ENCODE measurements at places on chromosomes 4 and X.

GRCh38 chrX:122579526-122579925 lies 604.6 kb upstream of the GRIA3 start:
- no peak for DNase-seq

GRCh38 chr4:27048429-27049238 lies 188.0 kb downstream of the STIM2 start:
- no peak for DNase-seq

DNA sequence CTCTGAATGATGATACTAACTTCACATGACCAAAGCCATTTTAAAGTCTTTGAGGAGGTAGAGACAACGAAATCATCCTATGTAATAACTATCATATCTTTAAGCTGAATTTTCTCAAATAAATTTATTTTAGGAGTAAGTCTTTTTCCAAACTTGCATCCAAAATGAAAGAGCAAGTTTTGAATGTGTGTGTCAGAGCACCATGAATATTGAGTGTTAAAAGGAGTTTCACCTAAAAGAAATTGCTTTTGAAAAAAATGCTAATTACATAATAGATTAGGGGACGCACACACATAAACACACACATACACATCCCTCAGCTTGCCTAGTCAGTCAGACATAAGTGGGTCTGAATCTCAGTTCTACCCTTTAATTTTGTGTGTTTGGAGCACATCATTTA lies 1.9 kb downstream of the ANK2 start:
- no peak for DNase-seq

DNA sequence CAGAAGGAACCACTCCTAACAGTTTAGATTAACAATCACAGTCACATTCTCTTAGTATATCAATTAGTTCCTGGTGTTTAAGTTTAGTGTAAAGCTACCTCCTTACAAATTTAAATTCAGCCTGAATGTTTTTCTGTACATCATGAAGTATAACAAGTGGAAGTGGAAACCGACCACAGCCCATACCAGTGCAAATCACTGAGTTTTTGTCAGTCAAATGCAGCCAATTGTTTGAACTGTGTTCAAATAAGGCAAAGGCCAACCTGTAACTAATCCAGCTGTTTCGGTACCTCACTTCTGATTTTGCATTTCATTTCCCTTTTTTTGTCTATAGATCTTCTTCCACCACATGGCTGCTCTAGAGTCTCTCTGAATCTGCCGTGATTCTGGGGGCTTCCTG lies 1215.3 kb downstream of the PCDH18 start:
- no peak for DNase-seq

DNA sequence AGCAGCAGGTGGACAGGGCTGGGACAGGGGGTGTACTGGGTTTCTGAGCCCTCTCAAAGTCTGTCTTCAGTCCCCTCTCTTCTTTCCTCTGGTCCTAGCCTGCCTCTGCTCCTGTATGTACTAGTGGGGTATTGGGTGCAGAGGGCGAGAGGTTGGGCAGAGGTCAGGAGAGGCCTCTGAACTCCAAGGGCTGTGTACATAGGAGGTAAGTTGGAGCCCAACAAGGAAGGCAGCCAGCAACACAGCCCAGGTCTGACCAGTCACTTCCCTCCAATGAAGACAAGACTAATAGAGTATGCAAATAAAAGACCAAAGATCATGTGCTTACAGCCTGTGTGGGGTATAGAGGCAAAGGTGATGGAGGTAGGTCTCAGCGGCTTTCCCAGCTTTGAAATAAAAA lies at the start of gene PFKFB1:
TSS of gene PFKFB1 (minus strand) at position 90 of the 400 bp plus-strand sequence. CDS start 181 bp downstream, outside the sequence.
- no peak for DNase-seq

DNA sequence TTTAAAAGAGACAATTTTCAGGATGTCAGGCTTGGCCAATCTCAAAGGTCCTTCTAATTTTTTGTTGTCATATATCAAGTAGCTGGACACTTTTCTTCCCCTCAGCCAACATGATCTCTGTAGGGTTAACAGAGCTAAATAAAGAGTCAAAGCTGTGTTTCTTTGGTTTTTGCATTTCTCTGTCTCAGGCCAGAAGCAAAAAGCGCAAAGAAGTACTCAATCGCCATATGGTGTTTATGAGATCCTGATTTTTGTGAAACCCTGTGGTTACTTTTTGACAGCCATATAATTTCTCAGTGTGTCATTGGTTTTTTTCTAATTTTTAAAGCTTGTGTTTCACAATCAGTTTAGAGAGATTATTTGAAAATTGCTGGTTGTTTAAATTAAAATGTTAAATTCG lies 111.9 kb downstream of the MAPK10 start:
- DNase-seq, result no peak

DNA sequence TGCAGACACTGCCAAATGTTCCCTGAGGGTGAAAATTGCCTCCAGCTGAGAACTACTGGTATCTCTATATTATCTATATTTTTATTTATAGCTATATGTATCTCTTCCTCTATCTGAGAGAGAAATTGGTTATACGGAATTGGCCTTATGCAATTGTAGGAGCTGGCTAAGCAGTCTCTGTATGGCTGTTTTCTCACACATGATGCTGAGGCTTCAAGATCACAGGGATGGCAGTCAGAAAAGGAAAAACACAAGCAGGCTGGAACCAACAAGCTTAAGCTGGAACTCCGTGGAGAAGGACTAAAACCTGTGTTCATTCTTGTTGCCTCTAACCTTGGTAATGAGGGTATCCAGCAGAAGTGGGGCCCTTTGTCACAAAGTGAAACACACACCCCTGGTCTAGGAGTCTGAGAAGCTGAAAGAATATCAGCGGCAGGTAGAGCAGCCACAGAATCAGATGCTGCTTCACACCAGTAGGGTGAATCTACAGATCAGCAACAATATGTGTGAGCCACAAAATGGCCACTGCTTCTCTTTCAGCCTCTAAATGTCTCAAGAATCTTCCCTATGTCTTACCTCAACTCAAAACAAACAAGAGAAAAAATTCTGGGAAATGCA lies 166.5 kb upstream of the PPP1R2C start:
- no peak for DNase-seq

DNA sequence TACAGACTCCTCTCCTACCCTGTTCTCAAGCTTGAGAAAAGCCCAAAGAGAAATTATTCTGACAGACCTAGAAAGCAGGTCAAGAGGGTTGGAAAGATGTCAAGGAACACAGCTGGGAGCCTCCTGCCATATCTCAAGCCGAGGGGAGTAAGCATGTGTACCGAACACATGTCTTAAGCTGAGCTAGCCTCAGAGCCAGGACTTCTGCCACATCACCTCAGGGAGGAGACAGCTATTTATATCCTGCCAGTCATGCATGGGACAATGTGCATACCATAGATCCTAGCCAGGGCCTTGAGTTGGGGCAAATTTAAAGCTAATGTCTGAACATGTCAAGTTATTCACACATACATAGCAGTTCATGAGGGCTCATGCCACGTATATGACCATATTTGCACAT lies 11.8 kb downstream of the TMEM31 start:
- no peak for DNase-seq

GRCh38 chrX:17470136-17470535 lies 95.1 kb downstream of the NHS start:
- no peak for DNase-seq

- DNase-seq, result no peak
Measured at GRCh38 chrX:35785075-35785474, 13.1 kb upstream of the MAGEB16 start.

DNA sequence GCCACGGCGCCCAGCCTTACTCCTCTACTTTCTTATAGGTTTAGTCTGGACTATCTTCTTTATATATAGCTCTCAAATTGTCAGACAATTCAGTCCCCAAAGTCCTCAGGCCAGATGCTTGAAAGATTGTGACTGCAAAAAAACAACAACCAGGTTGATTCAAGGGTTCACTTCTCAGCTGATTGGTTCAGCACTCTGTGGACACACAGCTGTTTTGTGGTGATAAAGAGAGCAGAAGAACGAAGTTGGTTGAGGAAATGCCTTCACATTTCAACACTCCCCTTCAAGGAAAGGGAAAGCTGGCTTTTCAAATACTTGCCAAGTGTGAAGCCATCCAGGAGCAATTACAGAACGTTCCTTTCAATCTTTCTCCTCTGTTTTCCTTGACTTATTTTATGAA lies 166.8 kb downstream of the SHROOM3 start:
- DNase-seq, result no peak

GRCh38 chr4:164648849-164649212 lies 105.1 kb upstream of the SMIM31 start:
- no peak for DNase-seq

DNA sequence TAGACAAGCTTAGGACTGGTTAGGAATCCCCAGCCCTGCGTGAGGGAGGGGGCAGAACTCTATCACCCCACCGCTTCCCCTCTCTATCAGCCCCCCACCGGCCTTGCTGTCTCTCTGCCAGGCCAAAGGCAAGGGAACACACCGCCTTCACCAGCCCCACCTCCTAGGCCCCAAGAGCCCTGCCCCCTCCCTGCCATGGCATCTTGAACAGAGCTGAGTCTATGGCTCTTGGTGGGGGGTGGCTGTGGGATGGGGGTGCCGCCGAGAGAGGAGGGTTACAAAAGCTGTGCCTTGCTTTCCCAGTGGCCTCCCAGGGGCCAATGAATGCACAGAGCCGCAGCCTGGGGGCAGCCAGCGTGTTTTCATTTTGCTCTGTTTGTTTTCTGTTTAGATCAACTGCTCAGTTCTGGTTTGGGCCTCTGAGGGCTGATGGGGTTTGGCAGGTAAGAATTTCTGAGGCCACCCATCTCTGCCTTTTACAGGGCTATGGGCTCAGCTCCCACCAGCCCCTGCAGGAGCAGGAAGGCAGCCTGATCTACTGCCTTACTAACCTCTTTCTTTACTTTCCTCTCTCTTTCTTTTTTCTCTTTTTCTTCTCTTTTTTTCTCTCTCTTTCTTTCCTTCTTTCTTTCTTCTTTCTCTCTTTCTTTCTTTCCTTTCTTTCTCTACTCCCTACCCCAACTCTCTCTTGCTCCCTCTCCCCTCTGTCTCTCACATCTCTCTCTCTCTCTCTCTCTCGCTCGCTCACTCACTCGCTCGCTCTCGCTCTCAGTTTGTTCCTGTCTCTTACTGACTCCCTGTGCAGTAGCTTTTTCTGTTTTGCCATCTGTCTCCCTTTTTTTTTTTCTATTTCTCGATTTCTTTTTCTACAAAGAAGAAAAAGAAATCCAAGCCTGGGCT lies 128.3 kb downstream of the PJA1 start:
- no peak for DNase-seq

GRCh38 chr4:183588169-183588675 lies 70.8 kb downstream of the RWDD4 start:
- DNase-seq, result no peak

GRCh38 chr4:122170775-122171174 lies 18.6 kb downstream of the BLTP1 start:
- no peak for DNase-seq

- no peak for DNase-seq
Measured at GRCh38 chr4:62495032-62495431, 1294.9 kb downstream of the ADGRL3 start.

DNA sequence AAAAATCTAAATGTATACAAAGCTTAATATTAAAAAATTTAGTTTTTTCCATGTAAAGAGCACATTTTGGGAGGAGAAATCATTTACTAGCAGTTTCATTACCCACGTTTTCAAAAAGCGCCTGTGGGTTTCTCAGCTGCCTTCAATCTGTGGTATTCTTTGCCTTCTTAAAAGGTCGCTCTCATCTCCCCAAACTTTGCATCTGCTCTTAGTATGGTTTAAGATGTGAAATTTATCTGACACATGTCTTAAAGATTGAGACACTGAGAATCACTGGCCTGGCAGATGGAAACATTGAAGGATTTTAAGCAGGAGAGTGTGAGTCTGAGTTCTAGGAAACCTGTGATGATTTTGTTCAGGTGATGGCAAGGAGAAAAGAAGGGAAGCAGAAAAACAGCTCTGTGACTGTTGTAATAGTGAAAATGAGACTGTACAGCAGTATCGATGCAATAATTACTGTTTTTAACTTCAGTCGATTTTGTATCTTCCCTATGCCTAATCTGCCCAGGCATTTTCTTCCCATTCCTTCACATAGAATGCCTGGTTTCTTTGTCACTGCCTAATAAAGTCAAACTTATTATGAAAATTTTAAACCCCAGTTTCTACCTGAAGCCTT lies 75.9 kb downstream of the PAQR3 start:
- DNase-seq, result no peak

DNA sequence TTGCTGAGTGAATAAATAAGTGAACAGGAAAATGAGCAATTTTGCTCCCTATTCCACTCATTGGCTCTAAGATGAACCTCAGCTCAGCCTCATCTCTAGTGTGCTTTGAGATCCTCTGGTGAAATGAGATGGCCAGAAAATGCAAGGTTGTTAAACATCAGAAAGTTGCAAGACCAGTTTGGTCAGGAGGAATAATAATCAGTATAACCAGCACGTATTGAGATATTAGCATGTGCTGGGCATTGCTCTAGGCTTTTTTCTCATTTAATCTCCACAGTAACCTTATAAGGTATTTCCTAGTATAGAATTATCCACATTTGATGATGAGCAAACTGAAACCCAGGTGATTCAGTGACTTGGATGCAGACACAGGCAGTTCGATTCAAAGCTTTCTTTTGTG lies 110.5 kb upstream of the PAK3 start:
- no peak for DNase-seq

- no peak for DNase-seq
Measured at GRCh38 chrX:2692221-2693112, 1.4 kb downstream of the CD99 start.

GRCh38 chrX:40022421-40022820 lies 75.3 kb downstream of the BCOR start:
- no peak for DNase-seq

- no peak for DNase-seq
Measured at GRCh38 chrX:70592091-70592490, 147.5 kb downstream of the DLG3 start.

- DNase-seq, result no peak
Measured at GRCh38 chr4:79584902-79585301, 176.9 kb upstream of the GK2 start.

- no peak for DNase-seq
Measured at GRCh38 chr4:8818063-8818881, 53.4 kb downstream of the HMX1 start.

DNA sequence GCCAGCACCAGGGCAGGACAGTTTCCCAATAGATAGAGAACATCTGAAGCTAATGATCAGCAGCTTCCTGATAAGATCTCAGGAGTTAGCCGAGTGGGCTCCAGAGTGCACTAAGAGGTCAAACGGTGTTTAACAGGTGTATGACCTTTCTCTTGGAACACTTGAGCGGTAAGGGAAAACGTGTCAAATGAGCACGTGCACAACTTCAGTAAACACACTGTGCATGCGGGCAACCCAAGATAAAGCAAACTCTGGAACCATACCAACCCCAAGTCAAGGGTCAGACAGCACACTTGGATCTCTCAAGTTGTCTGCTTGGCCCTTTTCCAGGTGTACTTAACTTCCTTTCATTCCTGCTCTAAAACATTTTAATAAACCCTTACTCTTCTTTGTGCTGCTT lies 1941.5 kb upstream of the PCDH10 start:
- DNase-seq, result no peak

- no peak for DNase-seq
Measured at GRCh38 chr4:165873298-165874071, 448 bp downstream of the TLL1 start.

DNA sequence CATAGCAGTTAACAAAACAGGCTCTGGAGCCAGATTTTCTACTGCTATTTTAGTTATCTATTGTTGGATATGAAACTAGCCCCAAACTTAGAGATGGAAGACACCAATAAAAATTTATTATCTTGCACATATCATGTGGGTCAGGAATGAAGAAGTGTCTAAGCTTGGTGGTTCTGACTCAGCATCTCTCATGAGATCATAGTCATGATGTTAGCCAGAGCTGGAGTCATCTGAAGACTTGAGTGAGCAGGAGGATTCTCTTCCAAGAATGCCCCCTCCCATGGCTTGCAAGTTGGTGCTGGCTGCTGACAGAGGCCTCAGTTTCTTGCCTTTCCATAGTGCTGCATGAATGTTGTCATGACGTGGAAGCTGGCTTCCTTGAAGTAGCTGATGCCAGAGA lies 68.2 kb upstream of the TAPT1 start:
- DNase-seq, result no peak

- DNase-seq, result no peak
Measured at GRCh38 chr4:70504733-70505132, 13.6 kb upstream of the AMTN start.

Measured in SHP77 (cell line).